ENCODE measurements at places on chromosomes 4 and X. TPM values are rescaled to one million over a fixed set of nuclear protein-coding genes. Genes with fewer than 3 reads are reported as not detected.

Gene BLTP1
- 41.6 TPM for total RNA-seq

Gene PDGFRA
- total RNA-seq = 214 TPM

Gene AFP
- total RNA-seq = not detected

Gene GBA3
- not detected for total RNA-seq

Gene TSPAN7
- 0.40 TPM for total RNA-seq

Gene TMPRSS11E
- total RNA-seq = not detected

- H3K27me3 ChIP-seq = no peaks in the 10 kb centered on the region
- peaks cover 61% of the 10 kb centered on the region for H3K4me1 ChIP-seq
- peak; percentile 85 for DNase-seq
- peak overlapping the region; percentile 29 for H3K4me3 ChIP-seq
These were observed 178.7 kb upstream of the RBPJ start for GRCh38 chr4:26141911-26142638.

DNA sequence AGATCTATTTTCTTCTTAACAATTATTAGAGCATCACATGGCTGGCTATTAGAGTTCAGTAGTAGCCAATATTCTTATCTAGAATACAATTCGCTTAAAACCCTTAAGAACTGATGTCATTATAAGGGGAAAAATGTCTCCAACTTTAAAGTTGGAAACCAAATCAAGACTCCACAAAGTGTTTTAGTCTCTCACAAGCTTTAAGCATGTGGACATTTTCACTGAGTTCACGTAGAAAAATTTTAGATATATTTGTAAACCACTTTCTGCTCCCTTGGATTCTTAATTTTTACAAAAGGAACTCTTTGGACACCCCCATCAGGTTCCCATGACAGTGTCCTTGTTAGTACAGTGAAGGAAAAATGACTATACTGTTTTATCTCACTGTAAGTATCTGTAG lies 123.9 kb upstream of the NAP1L5 start:
- peaks cover 30% of the 10 kb centered on the region for H3K4me1 ChIP-seq
- DNase-seq = no peak
- H3K27ac ChIP-seq = peak overlapping the region; percentile 50
- H3K27me3 ChIP-seq = no peaks in the 10 kb centered on the region
- no peak overlapping the region for H3K4me3 ChIP-seq

DNA sequence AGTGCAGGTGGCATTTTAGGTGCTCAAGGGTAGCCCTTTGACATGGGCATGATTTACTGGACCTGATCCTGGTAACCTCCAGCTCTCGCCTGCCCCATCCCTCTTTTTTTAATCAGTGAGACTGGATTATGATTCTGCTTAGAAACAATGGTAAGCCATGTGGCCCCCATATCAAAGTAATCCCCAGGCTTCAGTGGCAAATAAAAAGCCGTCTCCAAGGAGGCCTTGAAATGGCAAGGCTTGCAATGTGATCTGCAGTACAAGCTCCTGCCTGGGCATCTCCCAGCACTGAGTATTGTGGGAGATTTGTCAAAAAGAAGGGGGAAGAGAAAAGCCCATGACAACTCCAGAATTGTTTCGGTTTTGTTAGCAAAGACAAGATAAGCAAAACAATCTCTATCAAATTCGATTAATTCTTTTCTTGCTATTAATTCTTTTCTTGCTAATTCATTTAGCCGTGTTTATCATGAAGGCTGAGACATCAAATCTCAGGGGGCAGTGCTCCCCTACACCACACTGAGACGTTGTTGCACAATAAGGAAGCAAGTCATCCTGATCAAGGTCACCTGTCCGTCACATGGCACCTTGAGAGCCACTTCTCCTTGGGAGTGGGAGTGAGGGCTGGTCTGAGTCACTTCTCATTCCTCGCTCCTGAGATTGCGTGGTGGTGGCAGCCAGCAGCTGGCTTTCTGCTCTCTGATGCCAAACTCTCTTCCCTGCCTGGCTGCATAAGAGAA lies 312.7 kb upstream of the GATB start:
- no peak for DNase-seq
- H3K4me1 ChIP-seq = no peaks in the 10 kb centered on the region
- no peak overlapping the region for H3K27ac ChIP-seq

DNA sequence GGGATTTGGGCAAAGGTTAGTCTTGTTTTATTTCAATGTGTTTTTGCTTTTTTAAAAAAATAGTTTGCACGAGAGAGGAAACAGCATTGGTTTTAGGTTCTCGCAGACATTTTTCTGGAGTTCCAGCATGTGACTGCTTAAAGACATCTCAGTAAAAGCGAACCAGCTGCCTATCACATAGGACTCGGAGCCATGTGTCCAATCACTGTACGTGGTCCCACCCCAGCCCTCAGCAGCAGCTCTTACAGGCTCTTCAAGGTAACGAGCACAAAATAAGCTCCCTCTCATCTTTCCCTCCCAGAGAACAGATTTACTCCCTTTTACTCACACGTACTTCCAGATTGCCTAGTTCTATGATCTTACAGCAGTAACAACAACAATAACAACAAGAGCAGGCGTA lies 68.7 kb downstream of the MCF2 start:
- H3K36me3 ChIP-seq = no peaks in the 10 kb centered on the region
- DNase-seq = no peak
- H3K27me3 ChIP-seq = peaks cover 17% of the 10 kb centered on the region

DNA sequence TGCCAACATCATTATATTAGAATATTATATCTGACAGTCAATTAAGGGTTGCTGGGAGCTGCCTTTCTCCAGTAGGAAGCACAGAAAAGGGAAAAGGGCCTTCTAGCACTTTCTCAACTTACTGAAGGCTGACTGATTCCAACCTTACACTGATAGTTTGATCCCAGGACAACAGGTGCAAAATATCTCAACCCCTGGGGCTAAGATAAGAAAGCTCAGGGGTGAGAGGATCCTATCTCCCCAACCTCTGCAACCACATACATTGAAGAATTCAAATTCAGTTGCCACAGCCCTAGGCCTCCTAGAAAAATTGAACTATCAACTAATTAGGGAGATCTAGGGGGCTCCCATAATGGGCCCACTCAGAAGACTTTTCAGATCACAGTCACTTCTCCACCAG lies 179.1 kb upstream of the GPRIN3 start:
- H3K27ac ChIP-seq = no peak overlapping the region
- peaks cover 10% of the 10 kb centered on the region for H3K27me3 ChIP-seq
- no peak overlapping the region for H3K4me3 ChIP-seq
- no peaks in the 10 kb centered on the region for H3K36me3 ChIP-seq
- H3K4me1 ChIP-seq = no peaks in the 10 kb centered on the region
- no peak for DNase-seq

DNA sequence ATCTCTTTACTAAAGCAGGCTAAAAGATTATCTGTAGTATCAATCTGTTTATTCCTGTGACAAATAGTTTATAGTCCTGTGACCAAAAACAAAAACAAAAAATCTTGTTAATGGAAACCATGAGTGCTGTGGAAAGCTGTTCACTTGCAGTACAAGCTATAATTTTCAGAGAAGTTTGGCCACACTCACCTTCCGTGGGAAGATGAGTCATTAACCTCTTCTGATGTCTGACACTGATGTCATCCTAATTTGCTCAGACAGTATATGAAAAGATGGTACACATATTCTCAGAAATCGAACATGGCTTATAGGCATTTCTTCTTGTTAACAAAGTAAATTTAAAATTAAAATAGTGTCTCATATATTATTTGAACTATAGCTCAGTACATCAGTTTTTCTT lies 19.9 kb upstream of the ENPP6 start:
- no peaks in the 10 kb centered on the region for H3K4me1 ChIP-seq
- H3K27me3 ChIP-seq = peaks cover 27% of the 10 kb centered on the region
- DNase-seq = no peak
- no peaks in the 10 kb centered on the region for H3K36me3 ChIP-seq
- H3K4me3 ChIP-seq = no peak overlapping the region

- H3K4me1 ChIP-seq = peaks cover 11% of the 10 kb centered on the region
- no peak overlapping the region for H3K27ac ChIP-seq
- no peak overlapping the region for H3K4me3 ChIP-seq
- DNase-seq = no peak
- H3K27me3 ChIP-seq = no peaks in the 10 kb centered on the region
These were observed 7.7 kb downstream of the ABCD1 start for GRCh38 chrX:153732401-153732800.

DNA sequence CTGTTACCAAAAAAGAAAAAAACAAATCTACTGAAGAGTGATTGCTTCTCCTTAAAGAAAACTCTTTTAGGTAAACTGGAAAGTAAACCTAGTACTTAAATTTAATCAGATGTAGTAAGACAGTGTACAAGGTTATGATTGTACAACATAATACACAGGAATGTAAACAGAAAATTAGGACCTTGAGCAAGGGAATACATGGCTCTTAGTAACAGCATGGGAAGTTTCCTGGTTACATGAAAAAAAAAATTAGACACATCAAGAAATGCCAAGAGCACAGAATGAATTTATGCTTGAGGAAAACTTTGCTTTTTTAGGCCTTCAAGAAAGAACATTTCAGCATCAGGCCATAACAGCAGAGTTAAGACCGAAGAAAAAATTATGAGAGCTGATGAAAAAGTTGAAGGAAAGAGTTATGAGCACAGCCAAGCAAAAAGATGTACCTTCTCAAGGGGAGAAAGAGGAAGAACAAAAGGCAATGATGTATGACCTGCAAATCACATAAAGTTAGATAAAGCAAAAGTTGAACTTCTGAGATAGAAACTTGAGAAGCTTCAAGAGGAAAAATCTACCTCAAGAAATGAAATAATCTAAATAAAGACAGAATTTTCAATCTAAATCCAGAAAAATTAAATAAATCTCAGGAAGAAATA lies 311.6 kb downstream of the GALNTL6 start:
- no peaks in the 10 kb centered on the region for H3K36me3 ChIP-seq
- no peak overlapping the region for H3K27ac ChIP-seq
- no peak overlapping the region for H3K4me3 ChIP-seq

GRCh38 chrX:49171752-49172279 lies at the start of gene PLP2:
Gene PLP2 (plus strand): TSS chrX:49171898. CDS start chrX:49172001, 103 bp downstream.
- H3K27me3 ChIP-seq = no peaks in the 10 kb centered on the region
- DNase-seq = no peak
- peaks cover 14% of the 10 kb centered on the region for H3K36me3 ChIP-seq
- peak within 1 kb of the TSS; percentile 86 for H3K27ac ChIP-seq

DNA sequence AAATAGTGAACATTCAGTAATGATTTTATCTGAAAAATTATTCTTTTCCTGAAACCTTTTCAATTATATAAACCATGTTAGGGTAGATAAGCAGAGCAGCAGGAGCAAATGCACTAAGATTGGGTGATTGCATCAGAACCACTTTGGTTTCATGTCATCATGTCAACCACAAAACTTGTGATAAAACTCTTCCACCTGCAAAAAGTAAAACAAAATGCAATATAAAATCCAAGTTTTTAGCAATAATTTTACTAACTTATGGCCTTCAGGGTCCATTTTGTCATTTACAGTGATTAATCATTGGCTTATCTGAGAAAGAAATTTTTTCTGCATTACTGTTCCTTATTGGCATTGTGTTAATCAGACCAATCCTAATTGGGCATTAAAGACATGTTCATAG lies 42.4 kb downstream of the NHS start:
- H3K36me3 ChIP-seq = no peaks in the 10 kb centered on the region
- no peak overlapping the region for H3K27ac ChIP-seq
- DNase-seq = no peak
- H3K4me1 ChIP-seq = peaks cover 3% of the 10 kb centered on the region
- H3K27me3 ChIP-seq = no peaks in the 10 kb centered on the region

DNA sequence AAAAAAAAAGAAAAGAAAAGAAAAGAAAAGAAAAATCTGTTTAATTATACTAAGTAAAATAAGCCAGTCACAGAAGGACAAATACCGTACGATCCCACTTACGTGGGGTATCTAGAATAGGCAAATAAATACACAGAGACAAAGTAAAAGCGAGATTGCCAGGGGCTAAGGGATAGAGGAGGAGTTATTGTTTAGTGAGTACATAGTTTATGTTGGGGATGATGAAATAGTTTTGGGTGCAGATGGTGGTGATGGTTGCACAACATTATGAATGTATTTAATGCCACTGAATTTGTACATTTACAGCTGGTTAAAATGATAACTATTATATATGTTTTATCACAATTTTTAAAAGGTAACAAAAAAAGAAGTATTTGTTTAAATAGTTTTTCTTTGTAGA lies 7.1 kb downstream of the CA5B start:
- DNase-seq = no peak
- no peak overlapping the region for H3K27ac ChIP-seq
- H3K4me3 ChIP-seq = no peak overlapping the region
- no peaks in the 10 kb centered on the region for H3K27me3 ChIP-seq
- H3K36me3 ChIP-seq = peaks cover 8% of the 10 kb centered on the region
- peaks cover 28% of the 10 kb centered on the region for H3K4me1 ChIP-seq

GRCh38 chr4:168900080-168900479 lies 110.0 kb downstream of the CBR4 start:
- H3K4me1 ChIP-seq = peaks cover 5% of the 10 kb centered on the region
- peaks cover 63% of the 10 kb centered on the region for H3K36me3 ChIP-seq
- no peak for DNase-seq
- no peaks in the 10 kb centered on the region for H3K27me3 ChIP-seq

DNA sequence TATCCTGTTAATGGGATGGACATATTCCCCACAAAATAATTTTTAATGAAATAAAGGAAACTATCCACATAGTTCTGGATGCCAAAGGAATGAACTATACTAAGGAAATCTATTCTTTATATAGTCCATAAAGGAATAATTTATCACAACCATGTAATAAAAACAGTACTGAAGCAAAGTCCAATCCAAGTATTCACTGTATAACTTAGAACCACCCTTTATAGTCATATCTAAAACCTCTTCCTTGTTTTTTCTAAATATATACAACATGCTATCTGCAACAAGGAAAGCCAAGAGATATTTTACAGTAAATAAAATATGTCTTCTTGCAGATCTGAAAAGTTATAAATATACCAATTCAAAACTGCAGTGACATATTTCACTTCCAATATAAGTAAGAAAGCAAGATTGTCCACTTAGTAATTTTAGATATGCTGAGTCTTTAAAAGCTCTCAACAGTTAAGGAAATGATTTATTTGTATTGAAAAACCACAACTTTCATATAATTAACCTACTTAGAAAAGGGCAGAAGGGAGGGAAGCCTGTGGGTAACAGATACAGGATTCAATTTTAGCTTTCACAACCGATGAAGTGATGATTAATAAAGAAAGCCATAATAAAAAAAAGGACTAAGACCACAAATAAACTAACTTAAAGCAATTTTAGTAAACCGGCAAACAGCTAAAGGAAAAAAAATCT lies 8.0 kb downstream of the NR3C2 start:
- H3K4me1 ChIP-seq = no peaks in the 10 kb centered on the region
- no peaks in the 10 kb centered on the region for H3K36me3 ChIP-seq
- no peak for DNase-seq
- no peak overlapping the region for H3K4me3 ChIP-seq
- H3K27ac ChIP-seq = no peak overlapping the region
- H3K27me3 ChIP-seq = peaks cover 52% of the 10 kb centered on the region

DNA sequence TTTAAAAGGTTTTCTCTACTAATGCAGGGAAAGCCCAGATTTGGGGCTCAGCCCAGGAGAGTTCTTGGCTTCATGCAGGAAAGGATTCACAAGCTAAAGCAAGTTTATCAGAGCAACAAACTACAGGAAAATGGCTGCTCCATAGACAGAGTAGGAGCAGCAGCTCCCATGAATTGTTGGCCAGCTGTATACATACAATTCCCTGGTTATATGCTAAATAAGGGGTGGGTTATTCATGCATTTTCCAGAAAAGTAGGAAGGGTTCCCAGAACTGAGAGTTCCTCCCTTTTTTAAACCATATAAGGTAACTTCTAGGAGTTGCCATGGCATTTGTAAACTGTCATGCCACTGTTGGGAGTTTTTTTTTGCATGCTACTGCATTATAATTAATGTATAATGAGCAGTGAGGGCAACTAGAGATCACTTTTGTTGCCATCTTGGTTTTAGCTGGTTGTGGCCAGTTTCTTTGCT lies 2.6 kb downstream of the C4orf33 start:
- no peak for DNase-seq
- peaks cover 21% of the 10 kb centered on the region for H3K4me1 ChIP-seq
- peaks cover 2% of the 10 kb centered on the region for H3K36me3 ChIP-seq
